ENCODE measurements at places on chromosomes 5 and 9.

DNA sequence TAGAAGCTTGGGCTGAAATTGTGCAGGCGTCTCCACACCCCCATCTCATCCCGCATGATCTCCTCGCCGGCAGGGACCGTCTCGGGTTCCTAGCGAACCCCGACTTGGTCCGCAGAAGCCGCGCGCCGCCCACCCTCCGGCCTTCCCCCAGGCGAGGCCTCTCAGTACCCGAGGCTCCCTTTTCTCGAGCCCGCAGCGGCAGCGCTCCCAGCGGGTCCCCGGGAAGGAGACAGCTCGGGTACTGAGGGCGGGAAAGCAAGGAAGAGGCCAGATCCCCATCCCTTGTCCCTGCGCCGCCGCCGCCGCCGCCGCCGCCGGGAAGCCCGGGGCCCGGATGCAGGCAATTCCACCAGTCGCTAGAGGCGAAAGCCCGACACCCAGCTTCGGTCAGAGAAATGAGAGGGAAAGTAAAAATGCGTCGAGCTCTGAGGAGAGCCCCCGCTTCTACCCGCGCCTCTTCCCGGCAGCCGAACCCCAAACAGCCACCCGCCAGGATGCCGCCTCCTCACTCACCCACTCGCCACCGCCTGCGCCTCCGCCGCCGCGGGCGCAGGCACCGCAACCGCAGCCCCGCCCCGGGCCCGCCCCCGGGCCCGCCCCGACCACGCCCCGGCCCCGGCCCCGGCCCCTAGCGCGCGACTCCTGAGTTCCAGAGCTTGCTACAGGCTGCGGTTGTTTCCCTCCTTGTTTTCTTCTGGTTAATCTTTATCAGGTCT is at the start of gene C9orf72:
Gene C9orf72, minus strand, starts transcription at position 564 of the 716 bp plus-strand sequence. CDS start 6,361 bp downstream, outside the sequence.
- DNase-seq: peak; percentile 93

DNA sequence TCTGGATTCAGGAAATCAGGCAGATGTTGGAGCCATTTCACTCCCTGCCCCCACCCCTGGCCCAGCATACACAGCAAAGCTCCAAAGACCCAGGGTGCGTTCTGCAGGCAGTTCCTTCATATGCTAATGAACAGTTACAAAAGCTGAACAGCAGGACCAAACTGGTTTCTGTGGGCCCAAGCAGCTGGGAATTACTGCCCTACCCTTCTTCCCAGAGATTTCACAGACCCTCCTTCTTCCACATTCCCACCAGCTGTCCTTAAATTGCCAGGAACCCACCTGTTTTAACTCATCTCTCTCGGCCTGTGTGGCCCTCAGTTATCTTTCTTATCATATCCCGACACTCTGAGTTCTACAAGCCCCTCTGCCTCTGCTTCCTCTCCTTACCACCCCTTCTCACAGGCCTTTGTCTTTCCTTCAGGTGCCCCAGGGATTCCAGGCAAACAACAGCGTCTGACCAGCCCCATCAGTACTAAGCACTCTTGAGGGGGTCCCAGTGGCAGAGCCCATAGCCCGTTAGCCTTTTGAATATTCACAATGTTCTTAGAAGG is 10.6 kb upstream of the F2RL1 start:
- DNase-seq: no peak

- DNase-seq: no peak
These were observed 774.8 kb downstream of the KCTD16 start for GRCh38 chr5:144945503-144945902.

- no peak for DNase-seq
These were observed 103.9 kb downstream of the SPOCK1 start for GRCh38 chr5:137395011-137395755.

- no peak for DNase-seq
These were observed 92.7 kb downstream of the MELK start for GRCh38 chr9:36665387-36665786.

DNA sequence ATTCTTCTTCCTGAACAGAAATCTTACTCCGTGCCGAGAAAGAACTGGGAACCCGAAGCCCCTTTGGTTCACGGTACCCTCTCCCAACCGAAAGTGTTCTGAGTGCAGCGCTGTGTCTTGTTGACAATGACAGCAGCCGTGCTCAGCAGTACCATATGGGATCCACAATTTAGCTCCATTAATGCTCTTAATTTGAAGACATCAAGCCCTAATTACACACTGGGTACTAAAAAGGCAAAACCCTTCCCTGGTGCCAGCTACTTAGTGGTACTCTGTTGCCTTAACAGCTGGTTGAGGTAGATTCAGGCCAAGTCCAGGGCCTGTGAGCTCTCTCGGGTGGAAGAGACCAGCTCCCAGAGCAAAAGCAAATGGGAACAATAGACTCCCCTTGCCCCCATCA is 24.5 kb downstream of the DDX31 start:
- no peak for DNase-seq

- DNase-seq: peak; percentile 98
These were observed at the start of gene XPA for GRCh38 chr9:97696803-97697601. Gene XPA, minus strand, starts transcription at chr9:97697340. Its CDS starts 48 bp downstream, at chr9:97697292.

DNA sequence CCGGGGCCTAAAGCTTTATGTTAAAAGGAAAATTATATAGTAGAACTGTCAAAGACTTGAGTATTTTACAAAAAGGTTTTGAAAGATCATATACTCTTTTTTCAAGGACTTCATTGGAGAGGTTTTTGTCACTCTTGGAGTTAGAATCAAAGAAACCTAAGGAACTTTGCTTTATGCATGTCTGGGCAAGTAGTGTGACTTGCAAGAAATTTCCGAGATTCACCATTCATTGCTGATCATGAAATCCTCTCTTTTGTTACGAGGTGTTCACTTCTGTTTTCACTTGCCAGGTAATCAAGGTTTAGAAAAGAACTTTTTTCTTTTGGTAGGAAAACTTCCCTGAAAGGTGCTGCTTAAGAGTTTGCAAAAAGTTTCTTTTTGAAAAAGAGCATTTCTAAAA is 64.8 kb downstream of the NUP214 start:
- no peak for DNase-seq

- no peak for DNase-seq
These were observed 101.9 kb downstream of the HTR1A start for GRCh38 chr5:63860379-63860778.
